PC-9 (cell line): ENCODE measurements at places on chromosomes 1 and 21.

DNA sequence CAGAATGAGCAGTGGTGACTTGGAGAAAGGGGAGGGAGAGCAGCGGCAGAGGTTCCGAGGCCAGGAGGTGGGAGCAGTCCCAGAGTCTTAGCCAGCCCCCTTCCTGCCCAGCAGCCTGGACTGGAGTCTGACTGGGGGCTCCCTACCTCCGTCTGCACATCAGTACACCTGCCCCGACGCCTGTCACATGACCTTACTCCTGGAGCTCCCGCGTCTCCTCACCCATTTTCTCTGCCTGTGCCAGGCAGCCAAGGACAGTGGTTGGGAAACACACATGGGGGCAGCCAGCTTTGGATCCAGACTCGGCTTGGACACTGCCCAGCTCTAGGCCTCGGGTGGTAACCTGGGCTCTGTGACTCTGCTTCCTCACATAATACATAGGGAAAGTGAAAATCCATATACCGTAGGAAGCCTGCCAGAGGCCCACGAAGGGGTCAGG lies 16.9 kb downstream of the ACTRT2 start:
- no peak for DNase-seq

GRCh38 chr1:119943216-119943615 lies 46.9 kb upstream of the ADAM30 start:
- DNase-seq, result no peak

- DNase-seq, result no peak
Observed at GRCh38 chr1:164561472-164561871, 2.5 kb downstream of the PBX1 start.

DNA sequence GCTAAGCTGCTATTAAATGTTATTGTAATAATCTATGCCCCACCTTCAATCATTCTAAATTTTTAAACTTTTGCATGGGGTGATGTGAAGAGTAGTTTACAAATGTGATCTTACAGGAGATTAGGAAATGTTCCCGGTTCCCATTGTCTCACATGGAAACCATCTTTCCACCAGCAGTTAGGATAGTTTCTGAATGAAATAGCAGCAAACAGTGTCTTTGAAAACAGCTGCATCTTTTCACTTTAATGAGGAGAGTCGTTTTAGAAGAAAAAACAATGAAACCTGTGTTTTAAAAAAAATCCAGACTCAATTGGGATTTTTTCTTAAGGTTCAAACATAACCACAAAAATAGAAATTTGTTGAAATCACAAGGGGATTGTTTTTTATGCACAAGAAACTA lies 134.2 kb downstream of the TLR5 start:
- DNase-seq, result no peak

- no peak for DNase-seq
Observed at GRCh38 chr1:184387476-184388318, 868 bp downstream of the C1orf21 start.

DNA sequence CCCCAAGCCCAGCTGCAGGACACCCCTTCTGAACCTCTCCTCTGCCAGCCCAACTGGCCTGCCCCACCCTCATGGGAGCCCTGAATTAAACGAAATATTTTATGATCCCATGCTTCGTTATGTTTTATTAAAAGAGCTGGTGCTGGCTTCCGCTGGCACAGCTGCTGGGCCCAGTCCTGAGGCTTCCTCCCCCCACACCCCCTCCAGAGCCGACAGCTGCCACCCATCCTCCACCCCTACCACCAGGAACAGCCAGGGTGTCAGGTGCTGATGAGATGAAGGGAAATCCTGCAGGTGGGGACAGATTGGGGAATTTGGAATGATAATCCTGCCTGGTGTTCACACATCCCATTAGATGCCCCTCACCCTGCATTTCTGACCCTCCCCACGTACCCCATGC lies 19.0 kb downstream of the IGSF21 start:
- no peak for DNase-seq

GRCh38 chr1:94247138-94248094 lies 10.0 kb upstream of the ARHGAP29 start:
- peak; percentile 93 for DNase-seq
